ENCODE measurements at places on chromosomes 11 and 22.

- peak; percentile 5 for DNase-seq
Measured at GRCh38 chr11:9264316-9265210, 587 bp downstream of the DENND5A start.

DNA sequence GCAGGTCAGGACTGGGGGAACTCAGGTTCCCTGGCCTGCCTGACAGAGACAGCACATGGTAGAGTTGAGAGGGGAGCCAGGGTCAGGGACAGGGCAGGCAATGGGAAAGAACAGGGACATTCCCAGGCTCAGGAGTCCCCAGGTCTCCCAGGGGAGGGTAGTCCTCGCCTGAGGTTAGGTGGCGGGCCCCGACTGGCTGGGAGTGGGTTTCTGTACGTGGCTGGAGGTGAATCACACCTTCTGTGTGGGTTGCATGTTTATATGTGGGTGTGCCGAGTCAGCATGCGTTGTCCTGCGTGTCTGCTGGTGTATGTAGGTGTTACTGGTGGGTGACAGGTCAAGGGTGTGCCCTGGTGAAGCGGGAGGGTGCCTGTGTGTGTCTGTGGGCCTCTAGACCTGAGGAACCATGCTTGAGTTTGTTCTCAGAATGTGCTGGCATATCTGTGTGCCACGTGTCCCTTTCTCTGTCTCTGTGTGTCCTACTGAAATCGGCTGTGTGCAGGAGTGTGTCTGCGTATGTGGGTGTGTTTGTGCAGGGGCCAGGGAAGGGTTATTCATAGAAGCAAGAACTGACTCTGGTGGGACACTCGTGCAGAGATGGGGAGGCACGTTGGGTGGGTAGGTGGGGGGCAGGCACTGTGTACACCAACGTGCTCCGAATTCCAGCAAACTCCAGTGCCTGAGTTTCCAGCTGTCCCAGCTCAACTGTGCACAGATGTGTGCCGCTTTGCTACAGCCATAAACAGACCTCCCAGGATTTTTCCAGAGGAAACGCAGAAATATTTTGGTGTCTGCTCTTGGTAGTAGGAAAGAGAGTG is 23.8 kb upstream of the OAF start:
- no peak for DNase-seq

- no peak for DNase-seq
Measured at GRCh38 chr11:65501472-65502273, 2.8 kb downstream of the MALAT1 start.

DNA sequence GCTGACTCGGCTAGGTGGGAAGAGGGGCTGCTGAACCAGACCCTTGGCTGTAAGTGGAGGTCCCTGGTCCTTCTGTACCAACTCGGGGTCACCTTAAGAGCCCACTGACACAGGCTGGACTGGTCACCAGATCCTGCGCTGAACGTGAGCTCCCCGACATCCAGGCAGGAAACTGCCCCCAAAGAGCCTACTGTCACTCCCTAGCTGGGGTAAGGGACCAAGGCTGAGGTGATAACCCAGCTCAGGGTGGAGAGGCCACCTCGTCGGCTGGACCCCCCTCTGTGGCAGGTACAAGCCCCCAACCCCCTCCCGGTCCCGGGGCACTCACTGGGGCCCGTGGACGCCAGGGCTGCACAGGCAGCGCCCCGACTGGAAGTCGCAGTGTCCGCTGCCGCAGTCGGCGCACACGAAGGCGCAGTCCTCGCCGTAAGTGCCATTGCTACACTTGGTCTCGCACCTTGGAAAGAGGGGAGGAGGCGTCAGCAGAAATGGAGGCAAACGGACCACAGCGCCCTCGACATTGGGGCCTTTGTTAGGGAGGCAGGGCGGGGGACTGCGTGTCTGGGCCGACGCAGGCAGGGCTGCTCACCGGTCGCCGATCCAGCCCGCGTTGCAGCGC is 7.4 kb downstream of the SCARF2 start:
- no peak for DNase-seq

DNA sequence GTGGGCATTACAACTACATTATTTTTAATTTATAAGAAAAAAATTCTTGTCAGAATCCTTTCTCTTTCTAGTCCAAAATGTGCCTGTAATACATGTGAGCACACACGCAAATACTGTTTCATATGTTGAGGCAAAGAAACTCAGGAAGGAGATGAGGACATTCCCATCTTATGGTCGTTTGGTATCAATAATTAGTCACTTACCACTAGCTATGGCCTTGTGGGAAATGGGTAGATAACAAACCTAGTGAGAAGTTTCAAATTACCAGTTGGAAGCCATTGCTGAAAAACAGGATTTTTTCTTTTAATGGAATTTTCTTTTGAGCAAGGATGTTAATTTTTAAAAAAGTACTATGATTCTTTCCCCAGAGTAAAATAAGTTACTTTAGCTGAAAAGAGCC is 25.7 kb downstream of the AMOTL1 start:
- DNase-seq = no peak

DNA sequence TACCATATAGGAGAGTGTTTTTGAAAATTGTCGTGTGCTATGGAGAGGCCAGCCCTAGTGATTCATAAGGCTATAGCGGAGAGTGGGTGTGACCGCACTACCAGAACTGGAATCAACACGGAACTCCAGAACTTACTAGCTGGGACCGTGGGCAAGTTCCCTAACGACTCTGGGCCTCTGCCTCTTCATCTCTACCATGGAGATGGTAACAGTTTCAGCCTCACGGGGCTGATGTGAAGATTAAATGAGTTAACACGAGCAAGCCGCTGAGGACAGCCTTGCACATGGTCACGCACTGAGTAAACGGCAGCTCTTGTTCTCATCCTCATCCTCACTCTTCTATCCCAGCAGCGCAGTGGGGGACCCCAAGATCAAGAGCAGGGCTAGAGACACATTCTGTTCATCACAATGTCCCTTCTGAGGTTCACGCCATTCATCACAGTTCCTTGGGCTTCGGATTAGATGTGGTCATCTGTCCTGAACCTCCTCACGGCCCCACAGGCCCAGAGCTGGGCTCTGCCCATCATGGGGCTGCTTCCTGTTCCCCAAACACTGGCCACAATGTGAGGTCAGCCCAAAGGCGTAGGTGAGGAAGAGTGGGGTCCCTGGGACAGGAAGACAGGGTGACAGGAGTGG is 47.2 kb upstream of the CD5 start:
- no peak for DNase-seq

GRCh38 chr11:30876228-30876627 is 290.1 kb upstream of the MPPED2 start:
- DNase-seq = no peak

DNA sequence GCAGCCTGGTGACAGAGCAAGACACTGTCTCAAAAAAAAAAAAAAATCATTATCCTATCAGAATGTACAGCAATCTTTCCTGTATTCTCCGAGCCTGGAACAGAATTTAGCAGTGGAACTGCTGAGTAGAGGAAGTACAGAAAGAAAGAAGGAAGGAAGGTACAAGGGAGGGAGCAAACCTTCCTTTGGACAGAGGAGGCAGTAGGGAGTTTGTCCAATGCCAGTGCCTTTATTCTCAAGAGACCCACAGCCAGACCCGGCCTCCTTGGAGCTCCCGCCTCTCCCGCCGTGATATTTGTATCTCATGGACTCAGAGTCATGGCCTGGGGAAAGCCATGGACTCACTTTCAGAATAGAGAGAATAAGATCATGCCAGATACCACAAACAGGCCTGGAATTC is 37.7 kb upstream of the LRRC55 start:
- no peak for DNase-seq

DNA sequence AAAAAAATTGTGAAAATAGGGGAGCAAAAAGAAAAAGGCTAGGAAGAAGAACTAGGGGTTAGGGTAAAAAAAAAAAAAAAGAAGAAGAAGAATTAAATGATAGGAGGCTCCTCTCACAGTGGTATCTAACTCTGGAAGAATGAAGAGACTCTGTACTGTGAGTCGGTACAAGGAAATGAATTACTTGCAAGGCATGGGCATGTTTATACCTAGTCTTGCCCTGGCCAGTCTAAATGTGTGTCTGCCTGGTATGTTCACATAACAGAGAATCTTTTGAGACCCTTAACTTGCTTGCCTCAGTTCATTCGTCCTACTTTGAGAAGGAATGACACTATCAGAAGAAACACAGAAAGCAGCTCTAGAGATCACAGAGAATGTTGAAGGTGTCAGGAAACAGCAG is 159.6 kb downstream of the SWAP70 start:
- no peak for DNase-seq

DNA sequence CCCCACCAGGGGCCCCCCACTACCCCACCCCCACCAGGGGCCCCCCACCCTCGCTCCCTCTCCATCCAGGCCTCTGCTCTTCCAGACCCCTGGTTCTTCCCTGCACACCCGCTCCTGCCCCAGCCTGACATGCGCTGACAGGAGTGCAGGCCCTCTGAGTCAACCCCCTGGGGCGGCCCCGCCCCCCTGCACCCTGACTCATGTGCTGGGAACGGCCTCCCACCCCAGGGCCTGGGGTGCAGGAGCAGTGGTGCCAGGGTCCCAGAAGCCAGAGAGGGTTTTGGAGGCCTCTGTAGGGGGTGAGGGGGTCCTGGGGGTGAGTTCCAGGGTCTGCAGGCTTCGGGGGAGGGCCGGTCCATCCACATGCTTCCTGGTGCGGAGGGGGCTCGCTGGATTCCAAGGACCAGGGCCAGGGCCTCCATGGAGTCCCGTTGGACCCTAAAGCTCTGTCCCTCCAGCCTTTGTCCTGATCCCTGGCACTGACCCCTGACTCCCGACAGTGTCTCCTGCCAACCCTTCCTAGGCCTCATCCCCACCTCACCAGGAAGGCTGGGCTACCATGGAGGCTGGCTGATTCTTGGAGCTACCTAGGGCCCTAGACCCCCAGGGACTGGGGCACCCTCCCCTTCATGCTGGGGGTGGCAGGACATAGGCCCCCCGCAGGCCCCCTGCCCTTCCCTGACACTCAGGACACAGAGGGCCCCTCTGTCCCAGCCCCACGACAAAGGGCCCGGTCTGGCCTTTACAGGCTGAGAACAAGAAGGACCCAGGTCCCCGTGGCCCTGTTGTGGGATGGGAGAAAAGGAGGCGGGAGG is 583 bp upstream of the PKP3 start:
- no peak for DNase-seq

Data from T-helper 9 cell (primary cell).